ENCODE measurements at places on chromosomes 11 and 22.

- DNase-seq = no peak
These were observed 787 bp upstream of the RDX start for GRCh38 chr11:110297076-110297725.

DNA sequence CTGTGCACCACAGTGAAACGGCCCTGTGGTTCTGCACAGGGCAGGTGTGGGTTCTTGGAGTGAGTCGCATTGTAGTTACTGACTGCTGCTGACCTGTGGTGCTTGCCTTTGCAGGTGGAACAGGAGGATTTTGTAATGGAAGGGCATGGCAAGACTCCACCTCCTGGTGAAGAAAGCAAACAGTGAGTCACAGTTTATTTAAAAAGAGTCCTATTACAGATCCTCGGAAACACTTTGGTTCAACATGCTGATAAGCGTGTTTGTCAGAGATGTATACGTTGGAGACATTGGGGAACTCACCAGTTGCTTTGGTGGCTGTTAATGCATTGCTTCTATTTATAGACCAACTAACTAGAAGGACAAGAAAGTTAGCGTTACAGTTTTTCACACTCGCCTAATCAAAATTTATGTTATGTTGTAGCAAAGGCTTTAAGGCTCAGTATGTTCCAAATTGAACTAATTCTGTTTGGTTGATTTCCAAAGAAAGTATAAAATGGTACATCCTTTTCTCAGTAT is 21.7 kb upstream of the TNRC6B start:
- DNase-seq = no peak

GRCh38 chr11:62719302-62719978 is 7.8 kb downstream of the HNRNPUL2 start:
- no peak for DNase-seq

DNA sequence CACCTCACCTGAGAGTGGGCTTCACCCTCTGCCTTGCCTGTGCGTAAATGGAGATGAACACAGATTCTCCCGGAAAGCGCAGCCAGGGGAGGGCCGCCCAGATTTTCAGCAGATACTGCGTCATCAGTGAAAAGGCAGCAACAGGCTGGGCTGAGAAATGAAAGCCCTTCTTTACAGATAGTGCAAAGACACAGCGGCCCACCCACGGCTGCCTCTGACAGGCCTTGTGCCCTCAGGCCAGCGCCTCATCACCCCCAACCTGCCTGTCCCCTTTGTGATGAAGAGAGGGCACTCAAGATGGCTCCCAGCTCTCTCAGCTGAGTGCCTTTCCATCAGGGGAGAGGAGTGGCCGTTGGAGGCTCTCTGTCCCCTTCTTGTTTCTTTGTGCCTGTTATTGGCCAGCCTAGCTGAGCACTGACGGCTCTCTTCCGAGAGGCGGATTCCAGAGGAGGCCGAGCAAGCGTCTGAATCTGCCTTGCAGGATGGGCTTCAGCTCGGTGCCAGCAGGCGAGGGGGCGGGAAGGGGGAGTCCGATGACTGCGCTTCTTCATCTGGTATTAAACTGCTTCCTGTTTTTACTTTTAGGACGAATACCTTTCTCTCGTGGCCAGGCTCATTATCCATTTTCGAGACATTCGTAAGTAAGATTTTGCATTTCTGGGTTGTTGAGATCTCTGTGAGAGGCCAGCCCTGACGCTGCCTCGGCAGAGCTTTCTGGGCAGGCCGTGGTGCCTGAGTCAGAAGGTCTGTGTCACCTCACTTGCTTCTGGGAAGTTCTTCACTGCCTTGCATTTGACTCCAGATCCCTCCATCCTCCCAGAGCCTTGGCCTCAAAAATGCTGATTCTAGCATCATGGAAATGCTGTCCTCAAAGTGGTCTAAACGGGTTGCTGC is 43.7 kb downstream of the MED15 start:
- peak; percentile 56 for DNase-seq

- no peak for DNase-seq
These were observed 1.8 kb downstream of the C11orf68 start for GRCh38 chr11:65917077-65917433.

GRCh38 chr22:27820896-27821866 is 19.6 kb upstream of the MN1 start:
- no peak for DNase-seq

DNA sequence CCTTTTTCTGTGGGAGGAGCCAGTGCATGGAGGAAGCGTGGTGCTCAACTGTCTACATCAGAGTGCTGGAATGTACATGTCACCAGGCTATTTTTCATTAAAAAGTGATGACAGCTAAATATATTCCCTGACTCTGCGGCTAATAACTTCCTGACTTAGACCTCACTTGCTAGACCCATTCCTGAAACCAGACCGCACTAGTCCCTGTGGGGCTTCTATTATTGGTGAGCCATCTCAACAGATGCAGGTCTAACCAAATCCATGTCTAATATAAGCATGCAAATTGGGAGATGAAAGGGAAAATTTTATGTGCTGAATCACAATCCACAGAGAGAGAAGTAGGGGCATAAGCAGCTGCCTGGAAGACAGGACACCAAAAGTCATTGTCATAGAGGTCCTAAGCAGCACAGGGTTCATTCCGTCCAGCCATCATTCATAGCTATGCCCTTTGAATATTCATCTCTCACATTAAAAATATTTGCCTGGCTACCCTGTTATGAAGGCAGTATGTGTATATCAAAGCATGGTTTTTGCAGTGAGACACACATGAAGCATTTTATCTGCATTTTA is 110.9 kb upstream of the BLID start:
- DNase-seq = no peak

- no peak for DNase-seq
These were observed 12.9 kb upstream of the ARHGAP42 start for GRCh38 chr11:100674212-100674611.

DNA sequence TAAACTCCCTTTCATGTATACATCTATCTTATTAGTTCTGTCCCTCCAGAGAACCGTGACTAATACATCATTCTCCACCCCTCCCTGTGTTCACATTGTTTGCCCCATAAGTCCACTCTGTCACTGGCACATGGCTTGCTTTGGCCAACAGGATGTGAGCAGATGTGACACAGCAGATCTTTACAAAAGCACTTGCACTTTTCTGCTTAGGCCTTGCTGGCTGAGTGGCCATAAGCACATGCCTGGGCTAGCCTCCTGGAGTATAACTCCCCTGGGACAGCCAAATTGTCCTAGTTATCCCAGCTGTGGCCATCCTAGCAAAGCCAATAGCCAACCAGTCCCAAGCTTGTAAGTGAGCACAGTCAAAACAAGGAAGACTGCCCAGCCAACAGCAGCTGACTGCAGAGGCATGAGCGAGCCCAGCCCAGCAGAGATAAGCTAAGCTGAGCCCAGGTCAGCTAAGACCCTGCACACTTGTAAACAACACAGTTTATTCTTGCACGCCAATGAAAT is 9.7 kb upstream of the RCN1 start:
- DNase-seq = no peak

- no peak for DNase-seq
These were observed 8.3 kb downstream of the TBC1D22A start for GRCh38 chr22:46770726-46771125.

DNA sequence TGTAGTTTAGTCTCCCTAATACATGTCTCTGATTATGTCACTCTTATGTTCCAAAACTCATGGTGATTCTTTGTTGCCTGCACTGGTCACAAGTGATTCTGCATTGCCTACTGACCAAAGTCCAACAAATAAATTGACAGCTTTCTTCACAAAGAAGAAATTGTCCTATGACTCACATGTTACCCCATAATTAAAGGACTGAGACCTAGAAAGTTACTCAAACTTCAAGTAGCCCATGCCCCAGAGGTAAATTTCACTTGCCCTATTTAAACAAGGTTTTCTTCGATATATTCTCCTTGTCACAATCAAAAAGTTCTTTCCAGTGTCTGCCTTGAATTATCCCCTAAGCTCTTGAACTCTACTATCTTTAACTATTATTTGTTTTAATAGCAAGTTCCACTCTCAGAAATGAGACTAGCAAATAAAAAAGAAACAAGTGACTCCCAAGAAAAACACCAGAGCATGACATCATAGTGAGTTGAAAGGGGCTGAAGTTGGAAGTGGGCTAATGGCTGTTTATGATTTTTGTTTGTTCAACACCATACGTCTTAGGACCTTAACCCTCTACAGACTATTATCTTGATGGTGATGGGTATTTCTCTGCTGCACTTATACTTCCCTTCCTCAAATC is 94.5 kb upstream of the BLID start:
- no peak for DNase-seq

GRCh38 chr22:45640291-45640940 is 31.2 kb upstream of the ATXN10 start:
- no peak for DNase-seq

DNA sequence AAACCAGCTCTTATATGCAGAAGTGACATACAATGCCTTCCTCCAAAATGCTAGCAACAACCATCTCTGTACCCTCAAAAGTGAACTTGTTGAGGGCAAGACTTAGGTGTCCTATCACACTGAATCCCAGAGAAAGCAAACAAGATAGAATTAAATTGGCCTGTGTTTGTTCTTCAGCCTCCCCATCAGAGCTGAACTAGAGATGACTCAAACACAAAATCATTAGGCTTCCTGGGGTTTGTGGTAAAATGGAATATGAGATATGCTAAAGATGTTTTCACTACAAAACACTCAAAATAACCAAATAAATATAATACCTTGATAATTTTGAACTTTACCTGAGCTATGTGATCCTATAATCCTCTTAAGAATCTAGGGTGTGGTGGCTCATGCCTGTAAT is 31.6 kb downstream of the ZNF214 start:
- DNase-seq = no peak

- DNase-seq = no peak
These were observed 1284.0 kb downstream of the FAM181B start for GRCh38 chr11:81449588-81450156.

- DNase-seq = no peak
These were observed 13.4 kb downstream of the CPT1A start for GRCh38 chr11:68828155-68828931.

GRCh38 chr11:73498343-73498742 is 99.6 kb downstream of the FAM168A start:
- no peak for DNase-seq

- DNase-seq = no peak
These were observed 150.7 kb downstream of the BLID start for GRCh38 chr11:121965330-121965729.

DNA sequence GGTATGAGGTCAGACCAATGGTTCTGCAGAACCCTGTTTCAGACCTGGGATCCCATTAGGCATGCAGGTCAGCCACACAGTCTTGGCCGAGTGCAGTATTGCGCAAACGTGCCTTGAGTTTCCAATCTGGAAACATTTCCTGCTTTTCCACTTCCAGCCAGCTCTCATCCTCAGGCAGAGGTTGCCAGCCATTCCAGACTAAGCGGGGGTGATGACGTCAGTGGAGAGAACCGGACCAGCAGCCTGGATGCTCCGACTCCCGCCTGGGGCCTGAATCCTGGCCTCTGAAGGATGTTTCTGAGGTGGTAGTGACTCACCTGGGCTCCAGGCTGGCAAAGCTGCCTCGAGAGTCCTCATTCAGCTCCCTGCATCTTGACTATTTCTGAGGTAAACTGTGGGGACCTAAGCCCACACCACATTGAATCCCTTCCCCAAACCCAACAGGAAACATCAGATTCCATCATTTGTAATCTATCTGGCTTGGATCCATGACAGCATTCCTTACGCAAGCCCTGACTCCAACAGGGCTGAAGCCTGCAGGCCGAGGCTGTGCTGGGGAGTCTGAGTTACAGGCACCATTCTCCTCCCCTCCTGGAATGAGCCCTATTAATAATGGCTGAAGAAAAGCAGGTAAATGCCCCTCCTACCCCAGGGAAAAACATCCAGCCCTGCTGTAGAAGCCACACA is 83.0 kb downstream of the ABTB2 start:
- DNase-seq = no peak

DNA sequence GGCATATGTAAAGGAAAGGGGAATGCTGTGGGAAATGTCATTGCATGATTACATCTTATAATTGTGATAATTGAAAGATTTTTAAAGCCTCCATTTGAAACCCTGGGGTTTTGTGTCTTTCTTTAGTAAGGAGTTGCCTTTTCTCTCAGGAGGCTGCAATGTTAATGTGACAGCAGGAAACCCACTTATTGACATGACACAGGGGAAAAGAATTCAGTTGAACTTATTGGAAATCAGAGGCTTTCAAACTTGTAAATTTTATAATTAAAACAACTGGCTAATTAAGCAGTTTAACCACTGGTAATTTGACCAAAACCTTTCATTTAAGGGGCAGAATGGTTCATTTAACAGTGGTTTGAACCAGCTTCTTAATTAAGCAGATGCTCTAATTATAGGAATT is 31.2 kb downstream of the MRPL48 start:
- DNase-seq = no peak

DNA sequence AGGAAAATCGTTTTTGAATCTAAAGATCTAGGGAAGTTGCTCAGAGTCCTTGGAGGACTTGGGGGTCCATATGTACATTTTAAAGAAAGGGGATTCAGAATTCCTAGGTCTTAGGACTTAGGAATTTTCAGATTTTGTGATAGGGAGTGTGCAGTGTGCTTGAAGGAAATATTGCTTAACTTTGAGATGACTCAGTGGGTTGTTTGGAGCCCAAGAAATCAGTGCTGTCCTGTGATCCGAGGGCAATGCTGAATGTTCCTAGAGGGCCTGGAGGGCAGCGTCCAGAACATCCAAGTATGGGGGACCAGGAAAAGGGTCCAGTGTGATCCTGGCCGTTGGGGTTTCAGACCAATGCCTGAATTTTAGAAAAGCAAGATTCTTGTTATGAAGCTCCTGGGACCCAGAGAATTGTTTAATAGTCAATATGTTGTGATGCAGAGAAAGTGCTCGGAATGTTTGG is 3.1 kb upstream of the IGF2 start:
- DNase-seq = no peak
